ENCODE measurements at places on chromosomes 4 and X.
A peak's percentile ranks its signal among the peaks of the same experiment; 100 is the strongest.

DNA sequence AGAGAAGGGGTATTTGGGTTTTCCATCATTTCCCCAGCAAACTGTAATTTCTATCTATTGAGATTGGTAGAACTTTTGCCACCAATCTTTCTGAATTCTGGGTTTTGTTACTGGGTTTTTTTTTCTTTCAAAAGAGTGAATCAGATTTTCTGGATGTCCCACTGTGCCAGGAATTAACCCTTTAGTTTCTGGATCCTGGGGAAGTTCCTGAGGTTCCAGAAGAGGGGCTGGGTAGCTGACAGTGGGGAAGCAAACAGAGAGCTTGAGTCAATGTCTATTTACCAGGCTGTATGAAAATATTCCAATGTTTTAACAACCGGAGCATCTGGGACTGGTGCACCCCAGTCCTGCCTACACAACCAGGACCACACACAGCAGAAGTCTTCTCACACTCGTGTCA lies 25.8 kb upstream of the SOD3 start:
- no peak for DNase-seq

GRCh38 chr4:29459926-29460325 lies 1260.2 kb upstream of the PCDH7 start:
- no peak for DNase-seq

GRCh38 chr4:112185334-112185733 lies 40.1 kb downstream of the FAM241A start:
- no peak for DNase-seq

DNA sequence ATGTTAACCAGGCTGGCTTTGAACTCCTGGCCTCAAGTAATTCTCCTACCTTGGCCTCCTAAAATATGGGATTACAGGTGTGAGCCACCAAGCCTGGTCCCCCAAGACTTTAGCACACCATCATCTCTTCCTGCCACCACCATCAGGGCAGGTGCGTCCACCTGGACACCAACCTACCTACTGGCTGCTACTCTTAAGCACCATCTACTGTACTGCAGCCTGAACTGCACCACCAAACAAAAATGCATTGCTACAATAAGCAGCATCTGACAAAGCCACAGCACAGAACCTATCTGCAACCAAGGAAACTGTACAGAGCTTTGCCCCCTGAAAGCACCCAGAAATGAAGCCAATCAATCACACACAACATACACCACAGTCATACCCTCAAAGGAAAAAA lies 139.7 kb downstream of the EFHC2 start:
- DNase-seq, result no peak

- no peak for DNase-seq
Measured at GRCh38 chrX:109190542-109190941, 291.3 kb downstream of the GUCY2F start.

DNA sequence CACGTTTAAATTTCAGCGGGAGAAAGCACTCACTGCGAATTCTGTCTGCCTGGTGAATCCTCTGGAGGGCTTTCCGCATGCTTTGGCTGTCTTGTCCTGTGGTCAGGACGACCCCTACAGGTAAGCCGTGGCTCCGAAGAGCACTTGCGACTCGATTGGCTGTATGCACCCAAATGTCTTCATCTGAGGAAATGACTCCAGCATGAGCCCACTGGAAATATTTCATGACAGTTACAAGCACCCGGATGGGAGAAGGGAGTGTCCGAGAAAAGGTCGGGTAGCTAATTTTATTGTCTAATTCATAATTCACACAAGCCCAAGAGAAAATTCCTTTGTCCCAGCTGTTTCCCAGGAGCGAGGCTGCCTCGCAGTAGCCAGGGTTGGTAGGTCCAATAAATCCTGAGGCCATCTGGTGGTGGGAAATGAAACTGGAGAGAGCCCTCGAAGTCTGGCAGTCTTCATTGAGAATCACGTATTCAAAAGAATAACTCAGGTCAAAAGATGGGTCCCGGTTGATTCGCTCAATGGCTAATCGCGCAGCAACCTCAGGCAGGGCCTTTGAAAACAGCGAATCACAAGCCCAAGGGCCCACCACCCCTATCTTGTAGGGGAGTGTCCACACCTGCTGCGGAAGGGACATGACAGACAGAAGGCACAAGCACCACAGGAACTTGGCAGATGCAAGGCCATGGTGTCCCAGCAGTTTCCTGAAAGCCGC lies 6.6 kb downstream of the GUCY2F start:
- DNase-seq, result no peak

GRCh38 chrX:47864785-47865184 lies 28.1 kb downstream of the ZNF81 start:
- DNase-seq, result no peak

DNA sequence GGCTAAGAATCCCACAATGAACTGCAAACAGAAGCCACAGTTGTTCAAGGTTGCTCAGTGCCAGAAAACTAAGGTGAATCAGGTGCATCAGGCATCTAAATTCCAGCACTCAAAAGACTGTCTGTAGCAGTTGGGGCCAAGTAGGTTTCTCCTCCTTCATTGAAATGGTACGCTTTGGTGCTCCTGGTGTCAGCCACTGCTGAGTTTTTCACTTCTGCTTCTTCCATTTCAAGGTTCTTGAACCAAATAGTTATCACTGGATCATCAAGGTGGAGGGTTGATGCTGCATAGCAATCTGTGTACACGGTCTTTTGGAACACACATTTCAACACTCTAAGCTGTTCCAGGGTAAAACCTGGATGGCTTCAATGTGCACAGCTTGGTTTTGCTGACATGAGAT lies 74.4 kb downstream of the TMA16 start:
- no peak for DNase-seq

DNA sequence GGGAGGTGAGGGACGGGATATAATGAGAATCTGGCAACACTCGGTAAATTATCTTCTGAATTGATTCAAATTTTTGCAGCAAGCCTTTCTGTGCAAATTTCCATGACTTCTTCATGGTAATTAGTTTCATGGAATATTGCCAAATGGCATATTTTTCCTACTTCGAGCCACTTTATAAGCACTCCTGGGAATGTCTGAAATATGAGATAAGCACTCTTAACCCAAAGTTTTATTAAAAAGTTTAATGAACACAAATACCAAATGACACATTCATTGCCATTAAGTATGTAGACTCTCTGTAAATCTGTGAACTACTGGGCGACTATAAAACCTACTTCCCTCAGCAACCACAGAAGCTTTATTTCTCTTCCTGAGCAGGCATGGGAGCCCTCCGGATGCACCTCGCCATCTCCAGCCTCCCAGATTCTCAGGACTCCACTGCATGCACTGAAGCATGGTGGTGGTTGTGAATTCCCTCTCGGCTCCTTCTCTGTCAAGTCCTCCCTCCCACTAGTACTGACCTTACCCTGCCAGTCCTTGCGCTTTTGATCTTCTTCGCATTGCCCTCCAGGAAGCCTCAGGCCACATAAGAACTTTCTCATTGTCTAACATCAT lies 154.4 kb upstream of the RPL34 start:
- DNase-seq, result no peak

GRCh38 chr4:138007572-138007971 lies 234.6 kb downstream of the SLC7A11 start:
- no peak for DNase-seq

- DNase-seq, result no peak
Measured at GRCh38 chrX:123324625-123325024, 140.5 kb downstream of the GRIA3 start.

DNA sequence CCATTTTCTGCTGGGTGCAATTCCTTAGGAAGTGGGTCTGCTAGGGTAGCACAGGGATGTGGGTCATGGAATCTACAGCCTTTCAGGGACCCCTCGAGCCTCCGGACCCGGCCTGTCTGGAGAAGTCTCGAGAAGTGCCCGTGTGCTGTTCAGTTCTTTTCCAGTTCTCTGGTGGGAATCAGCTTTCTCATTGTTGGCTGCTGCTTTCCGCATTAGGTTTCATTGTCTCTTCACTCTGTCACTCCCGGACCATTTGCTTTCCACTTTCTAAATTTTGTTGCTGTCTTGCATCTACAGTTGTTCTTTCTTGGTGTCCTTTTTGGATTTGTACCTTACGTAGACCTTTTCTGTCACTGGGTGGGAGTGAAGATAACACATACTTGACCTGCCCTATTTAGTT lies 6.1 kb downstream of the RAB9A start:
- no peak for DNase-seq

DNA sequence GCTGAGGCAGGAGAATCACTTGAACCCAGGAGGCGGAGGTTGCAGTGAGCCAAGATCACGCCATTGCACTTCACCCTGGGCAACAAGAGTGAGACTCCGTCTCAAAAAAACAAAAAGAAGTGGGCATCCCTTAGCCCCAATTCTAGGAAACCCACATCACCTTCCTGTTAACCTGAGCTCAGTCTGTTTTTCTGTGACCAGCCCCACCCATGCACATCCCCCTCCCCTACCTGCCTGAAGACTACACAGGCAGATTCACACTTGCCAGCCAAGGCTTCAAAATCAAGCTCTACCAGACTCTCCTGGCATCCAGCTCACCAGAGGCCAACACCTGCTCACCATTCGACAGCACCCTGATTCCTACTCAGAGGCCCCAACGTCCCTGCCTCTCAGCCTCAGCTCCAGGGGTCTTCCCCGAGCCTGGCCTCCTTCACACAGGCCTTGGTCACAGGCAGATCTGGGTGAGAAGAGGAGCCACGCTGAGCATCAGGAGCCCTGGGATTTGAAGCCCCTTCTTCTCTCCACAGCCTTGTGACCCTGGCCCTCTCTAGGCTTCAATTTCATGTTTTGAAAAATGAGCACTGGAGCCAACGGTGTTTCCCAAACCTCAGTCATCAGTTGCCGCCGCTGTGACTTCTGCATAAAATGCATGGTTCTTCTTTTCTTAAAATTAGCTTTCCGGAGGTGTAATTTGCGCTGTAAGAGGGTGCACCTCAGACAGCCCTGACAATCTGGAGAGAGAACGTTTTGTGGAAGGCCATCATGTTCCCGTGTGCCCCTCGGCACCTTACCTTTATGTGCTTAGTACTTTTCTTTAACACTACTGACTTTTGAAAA lies 47.3 kb downstream of the JAKMIP1 start:
- DNase-seq, result peak; percentile 60

GRCh38 chr4:173217727-173218126 lies 49.1 kb downstream of the GALNT7 start:
- no peak for DNase-seq

- no peak for DNase-seq
Measured at GRCh38 chr4:83082777-83083176, 31.8 kb downstream of the PLAC8 start.

DNA sequence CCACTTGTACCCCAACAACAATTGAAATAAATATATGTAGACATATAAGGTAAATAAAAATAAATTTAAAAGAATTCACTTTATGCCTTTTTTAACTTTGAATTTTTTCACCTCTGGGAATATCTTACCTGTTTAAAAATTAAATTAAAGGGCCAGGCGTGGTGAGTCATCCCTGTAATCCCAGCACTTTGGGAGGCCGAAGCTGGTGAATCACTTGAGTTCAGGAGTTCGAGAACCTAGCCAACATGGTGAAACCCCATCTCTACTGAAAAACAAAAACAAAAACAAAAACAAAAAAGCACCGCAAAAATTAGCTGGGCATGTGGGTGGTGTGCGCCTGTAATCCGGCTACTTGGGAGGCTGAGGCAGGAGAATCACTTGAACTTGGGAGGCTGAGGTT lies 164.8 kb downstream of the AASDH start:
- DNase-seq, result no peak

- DNase-seq, result no peak
Measured at GRCh38 chr4:105277702-105278101, 131.0 kb downstream of the TET2 start.

GRCh38 chrX:153469811-153470410 lies 465 bp downstream of the HAUS7 start:
- no peak for DNase-seq

- DNase-seq, result no peak
Measured at GRCh38 chr4:144189121-144189520, 48.6 kb upstream of the GYPA start.

- DNase-seq, result no peak
Measured at GRCh38 chr4:144557404-144557803, 88.6 kb upstream of the HHIP start.
